ENCODE measurements at places on chromosomes 6 and 20.

GRCh38 chr6:91299544-91300491, 712.9 kb upstream of the MAP3K7 start:
- DNase-seq: peak; percentile 14

GRCh38 chr20:32285082-32285620, 7.7 kb downstream of the KIF3B start:
- DNase-seq: no peak

DNA sequence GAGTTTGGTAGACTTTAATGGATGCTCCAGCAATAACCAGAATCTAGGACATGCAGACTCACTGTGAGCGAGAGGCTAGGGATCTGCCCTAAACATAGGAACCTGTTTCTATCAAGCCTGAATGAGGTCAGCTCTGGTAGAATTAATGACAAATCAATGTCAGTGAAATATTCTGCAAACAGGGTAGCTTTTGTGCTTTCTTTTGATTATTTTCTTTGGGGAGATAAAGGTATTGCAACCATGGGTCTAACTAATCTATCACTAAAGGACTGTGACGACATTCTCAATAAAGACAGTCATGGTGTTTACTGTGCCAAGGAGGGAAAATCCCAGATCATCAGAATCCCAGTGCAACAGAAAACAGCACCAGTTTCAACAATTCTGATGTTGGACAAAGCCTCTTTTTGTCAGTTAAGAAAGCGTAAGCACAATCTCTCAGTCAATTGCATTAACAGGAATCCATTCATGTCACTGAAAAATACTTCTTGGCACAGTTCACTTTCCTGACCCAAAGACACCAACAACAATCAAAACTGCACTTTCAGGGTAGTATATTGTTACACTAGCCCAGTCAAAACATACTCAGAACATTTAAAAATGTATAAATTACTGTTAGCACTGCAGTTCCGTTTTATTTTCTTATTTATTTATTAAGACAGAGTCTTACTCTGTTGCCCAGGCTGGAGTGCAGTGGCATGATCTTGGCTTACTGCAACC, 36.8 kb upstream of the SMIM29 start:
- DNase-seq: no peak

DNA sequence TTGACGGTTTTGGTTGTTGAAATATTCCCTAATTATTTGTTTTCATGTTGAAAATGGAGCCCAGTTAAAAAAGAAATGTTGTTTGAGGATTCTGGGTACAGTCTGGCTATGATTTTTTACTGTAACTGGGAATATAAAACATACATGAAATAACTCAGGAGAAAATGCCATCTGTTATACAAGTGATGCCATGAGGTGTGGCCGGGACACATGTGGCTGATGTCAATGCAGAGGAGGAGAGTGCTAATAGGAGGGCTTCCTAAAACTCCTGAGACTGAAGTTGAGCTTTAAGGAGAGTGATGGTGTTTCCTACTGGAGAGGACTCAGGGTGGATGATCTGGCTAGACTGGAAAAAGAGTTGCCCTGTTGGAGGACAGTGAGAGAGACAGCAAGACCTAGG, 12.7 kb downstream of the SCAND1 start:
- no peak for DNase-seq
